Activated CD4-positive, CD25-positive, alpha-beta regulatory T cell treated with anti-CD3 and anti-CD28 coated beads, Interleukin-2, amount 50 U/mL, for 72 hours (primary cell): ENCODE measurements at places on chromosomes 11 and 22.

DNA sequence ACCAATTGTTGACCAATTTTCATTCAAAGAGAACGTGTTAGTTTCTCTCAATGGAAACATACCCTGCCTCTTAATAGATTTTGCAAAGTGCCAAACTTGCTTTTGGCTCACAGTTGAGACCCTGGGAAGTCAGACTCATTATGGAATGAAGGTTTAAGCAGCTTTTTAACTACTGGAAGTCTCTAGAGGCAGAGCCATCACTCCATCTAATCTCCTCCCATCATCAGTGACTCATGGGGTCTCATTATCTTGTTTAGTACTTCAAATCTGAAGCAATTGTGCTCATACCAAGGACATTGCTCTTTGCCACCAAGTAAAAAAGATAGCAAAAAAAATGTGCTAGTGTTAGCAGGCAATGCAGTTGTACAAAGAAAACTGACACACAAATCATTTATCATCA, 537.1 kb upstream of the LRRC4C start:
- no peak for DNase-seq

GRCh38 chr11:44286911-44287310, 23.0 kb downstream of the ALX4 start:
- no peak for DNase-seq

GRCh38 chr22:38699784-38700183, 959 bp downstream of the JOSD1 start:
- no peak for DNase-seq

DNA sequence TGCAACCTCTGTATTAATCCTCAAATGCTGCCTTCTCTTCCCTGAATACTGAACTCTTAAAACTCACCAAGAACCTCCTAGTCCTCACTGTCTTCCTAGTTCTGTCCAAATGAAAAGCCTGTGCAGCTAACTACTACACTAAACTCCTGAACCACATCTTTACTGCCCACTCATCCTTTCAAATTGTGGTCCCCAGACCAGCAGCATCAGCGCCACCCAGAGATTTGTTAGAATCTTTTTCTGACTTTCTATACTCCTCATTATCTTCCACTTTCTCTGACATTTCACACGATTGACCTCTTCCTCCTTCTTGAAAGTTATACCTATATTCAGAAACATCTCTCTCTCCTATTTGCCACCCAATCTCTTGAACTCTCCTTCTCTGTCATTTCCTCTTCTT, 461.3 kb downstream of the DLG2 start:
- DNase-seq: no peak

- DNase-seq: no peak
These were observed 1.1 kb downstream of the MTMR2 start for GRCh38 chr11:95922536-95923438.

DNA sequence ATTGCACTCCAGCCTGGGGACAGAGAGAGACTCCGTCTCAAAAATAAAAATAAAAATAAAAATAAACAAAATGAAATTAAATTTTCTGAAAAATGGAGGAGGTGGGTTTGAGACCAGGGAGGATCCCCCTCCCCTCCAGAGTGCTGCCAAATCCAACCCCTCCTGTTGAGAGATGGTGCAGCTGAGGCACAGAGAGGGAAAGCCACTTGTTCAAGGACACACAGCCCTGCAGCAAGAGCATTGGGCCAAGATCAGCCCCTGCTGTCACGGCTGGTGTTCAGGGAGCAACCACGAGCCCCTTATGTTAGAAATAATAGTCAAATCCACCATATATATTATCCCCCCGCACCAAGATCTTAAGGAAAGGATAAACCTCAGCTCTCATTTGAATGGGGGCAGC, 2.7 kb downstream of the MYO18B start:
- no peak for DNase-seq

GRCh38 chr11:44456544-44457300, 108.7 kb upstream of the CD82 start:
- DNase-seq: no peak

GRCh38 chr11:19366992-19367709, 126.4 kb upstream of the E2F8 start:
- no peak for DNase-seq

DNA sequence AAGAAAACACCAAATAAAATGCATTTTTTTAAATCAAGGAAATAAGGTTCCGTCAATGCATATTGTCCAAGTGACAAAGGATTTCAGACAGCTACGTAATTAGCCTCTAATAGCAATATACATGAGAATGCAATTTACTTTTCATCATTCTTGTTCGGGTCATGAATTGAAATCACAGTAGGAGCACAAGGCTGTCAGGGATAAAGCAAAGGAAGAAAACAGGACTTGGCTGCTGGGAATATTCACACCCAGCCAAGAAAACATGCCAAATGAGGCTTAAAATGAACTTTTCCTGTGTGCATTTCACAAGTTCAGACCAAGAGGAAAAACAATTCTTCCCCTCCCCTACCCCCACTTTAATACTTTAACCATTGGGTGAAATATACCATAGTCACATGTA, 188.6 kb downstream of the CWF19L2 start:
- DNase-seq: no peak

DNA sequence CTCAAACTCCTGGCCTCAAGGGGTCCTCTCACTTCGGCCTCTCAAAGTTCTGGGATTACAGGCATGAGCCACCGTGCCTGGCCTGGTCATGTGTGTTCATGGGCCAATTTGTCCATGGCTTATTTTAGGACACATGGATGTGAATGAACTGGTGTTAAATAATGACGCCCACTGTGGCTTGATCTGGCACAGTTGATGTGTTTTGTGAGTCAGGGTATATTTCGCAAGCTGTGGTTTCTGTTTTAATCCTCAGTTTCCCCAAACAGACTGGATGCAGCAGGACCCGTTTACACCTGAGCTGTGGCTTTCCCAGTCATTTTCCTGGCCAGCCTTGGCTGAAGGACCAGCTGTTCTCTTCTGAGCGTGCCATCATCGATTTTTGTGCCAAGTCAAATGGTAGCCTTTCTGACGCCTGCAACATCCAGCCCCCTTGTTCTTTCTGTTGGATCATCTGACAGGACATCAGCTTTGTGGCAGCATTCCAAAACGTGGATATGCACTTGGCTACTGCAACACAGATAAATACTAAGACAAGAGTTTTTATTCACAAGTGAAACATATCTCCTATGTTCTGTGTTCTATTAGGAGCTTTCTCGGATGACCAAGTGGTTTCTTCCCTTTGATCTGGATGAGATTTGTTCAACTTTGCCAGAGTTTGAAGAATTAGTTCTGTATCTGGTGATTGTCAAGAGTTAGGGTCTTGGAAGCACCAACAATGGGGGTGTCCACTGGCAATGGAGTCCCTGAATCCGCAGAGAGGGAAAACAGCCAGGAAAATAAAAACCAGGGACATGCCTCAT, 40.0 kb upstream of the SEPTIN5 start:
- DNase-seq: peak; percentile 9

- DNase-seq: no peak
These were observed 99.2 kb downstream of the PTPRJ start for GRCh38 chr11:48079596-48079995.

- DNase-seq: no peak
These were observed 55.9 kb upstream of the MN1 start for GRCh38 chr22:27857443-27857842.

DNA sequence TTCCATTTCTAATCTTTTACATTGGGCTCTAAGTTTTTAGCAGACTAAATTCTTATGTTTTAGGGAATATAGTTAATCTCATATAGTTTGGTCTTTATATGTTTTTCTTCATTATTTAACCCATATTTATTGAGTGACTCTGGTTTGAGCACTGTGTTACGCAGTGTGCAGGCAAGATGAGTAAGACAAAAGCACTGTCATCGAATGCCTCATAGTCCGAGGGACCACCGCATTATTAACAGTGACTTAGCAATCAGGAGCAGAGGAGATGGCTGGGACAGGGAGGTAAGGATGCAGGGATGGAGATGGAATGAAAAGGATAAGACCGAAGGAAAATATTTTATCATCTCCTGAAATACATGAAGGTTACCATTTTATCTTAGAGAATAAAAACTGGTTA, 65.2 kb upstream of the CTSC start:
- DNase-seq: no peak

DNA sequence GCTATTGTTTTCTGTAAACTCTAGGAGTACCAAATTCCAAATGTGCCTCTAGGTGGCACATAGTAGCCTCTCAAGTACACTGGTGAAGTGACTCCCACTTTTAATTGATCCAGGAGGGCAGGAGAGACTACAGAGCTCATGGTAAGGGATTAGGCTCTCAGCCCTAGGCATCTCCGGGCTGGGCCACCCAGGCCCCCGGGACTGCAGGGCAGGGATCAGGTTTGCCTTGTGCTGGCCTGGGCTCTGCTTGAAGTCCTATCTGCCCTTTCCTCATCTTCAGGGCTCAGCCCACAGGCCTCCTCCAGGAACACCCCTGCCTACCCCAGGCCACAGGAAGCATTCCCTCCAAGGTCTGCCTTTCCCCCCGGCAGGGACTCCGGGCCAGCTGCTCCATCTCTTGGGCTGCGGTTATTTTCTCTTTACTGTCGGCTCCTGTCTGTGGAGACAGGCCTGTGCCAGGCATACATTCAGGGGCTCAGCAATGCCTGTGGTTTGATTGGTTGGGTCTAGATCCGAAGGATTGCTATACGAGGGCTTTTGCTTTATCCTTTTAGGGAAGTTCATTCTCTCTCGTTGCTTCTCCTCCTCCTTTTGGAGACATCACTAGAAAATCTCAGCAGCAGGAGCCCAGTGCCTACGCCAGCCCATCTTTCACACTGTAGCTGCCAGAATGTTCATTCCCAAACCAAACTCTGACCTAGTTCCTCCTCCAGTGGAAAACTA, 32.8 kb downstream of the PARVA start:
- DNase-seq: no peak
